ENCODE measurements at places on chromosomes 4 and X.

GRCh38 chr4:4532371-4533154 lies 9.3 kb downstream of the STX18 start:
- no peak for DNase-seq

- no peak for DNase-seq
These were observed 2.0 kb upstream of the CCNQ start for GRCh38 chrX:153600921-153601320.

DNA sequence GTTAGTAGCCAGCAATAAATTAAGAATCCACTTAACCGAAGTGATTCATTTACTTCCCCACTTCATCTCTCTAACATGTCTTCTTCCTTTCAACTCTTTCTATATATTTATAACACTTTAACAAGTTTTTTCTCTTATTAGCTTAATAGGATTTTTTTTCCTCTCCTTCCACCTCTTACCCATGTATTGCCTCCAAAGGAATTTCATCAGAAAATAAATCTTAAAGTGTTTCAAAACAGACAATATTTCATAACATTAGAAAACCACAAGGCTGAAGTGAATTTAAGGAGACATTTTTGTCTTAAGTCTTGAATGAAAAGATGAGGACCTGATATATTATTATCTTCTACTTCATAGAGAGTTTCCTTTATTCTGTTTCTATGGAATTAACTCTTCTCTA lies 101.5 kb downstream of the PDGFC start:
- no peak for DNase-seq

DNA sequence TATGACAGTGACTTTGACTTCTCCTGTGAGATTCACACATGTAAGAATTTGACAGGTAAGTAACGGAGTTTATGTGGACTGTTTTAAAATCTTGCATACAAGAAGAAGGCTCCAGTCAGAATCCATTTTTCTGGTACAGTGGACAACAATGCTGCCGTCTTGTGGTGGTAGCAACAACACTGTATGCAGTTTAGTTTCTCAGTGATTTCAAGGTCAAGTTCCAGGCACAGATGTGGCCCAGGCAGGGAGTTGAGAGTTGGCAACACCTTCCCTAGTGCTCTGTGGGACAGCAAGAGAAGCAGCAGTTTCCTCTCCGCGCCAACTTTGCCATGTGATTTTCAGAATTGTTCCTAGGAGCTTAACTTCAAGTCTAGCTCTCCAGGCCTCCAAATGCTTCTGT lies 56.0 kb upstream of the STPG2 start:
- DNase-seq, result no peak

DNA sequence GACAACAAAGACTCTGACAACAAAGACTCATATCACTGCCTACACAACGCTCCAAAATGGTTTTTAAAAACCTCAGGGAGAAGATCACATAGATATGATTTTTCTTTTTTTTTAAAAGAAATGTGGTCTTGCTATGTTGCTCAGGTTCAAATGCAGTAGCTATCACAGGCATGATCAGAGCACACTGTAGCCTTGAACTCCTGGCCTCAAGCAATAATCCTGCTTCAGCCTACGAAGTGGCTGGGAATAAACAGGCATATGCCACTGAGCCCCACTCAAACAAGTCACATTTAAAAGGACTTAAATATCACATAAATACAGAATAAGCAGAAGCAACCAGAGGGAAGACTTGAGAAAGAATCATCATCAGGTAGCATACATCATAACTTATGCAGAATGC lies 14.7 kb downstream of the DHX15 start:
- no peak for DNase-seq

DNA sequence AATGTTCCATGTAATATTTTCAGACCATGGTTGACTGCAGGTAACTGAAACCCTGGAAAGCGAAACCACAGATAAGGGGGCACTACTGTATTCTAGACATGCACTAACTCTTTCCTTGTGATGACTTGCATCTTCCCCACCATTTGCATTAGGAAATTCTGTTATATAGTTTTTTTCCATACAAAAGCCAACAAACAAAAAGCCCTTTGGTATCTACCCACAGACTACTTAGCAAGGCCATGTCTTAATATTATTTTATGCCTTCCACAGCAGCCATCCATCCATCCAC lies 23.5 kb downstream of the OCIAD1 start:
- DNase-seq, result no peak

DNA sequence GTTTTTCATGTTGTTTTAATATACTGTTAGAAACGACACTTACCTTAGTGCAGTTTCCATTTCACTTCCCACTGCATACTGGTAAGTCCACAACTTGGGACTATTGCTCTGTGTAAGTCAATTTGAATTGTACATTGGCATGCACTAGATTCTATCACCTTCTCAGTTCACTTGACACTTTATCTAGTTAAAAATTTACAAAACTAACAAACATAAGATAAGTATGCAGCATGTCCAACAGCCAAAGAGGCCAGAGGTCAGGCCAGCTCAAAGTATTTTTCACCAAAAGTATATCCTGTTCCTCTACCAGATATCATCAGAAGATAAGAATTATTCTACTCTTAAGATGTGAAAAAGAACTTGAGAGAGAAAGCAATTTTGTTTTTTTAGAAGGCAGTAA lies 75.9 kb downstream of the QRFPR start:
- no peak for DNase-seq

DNA sequence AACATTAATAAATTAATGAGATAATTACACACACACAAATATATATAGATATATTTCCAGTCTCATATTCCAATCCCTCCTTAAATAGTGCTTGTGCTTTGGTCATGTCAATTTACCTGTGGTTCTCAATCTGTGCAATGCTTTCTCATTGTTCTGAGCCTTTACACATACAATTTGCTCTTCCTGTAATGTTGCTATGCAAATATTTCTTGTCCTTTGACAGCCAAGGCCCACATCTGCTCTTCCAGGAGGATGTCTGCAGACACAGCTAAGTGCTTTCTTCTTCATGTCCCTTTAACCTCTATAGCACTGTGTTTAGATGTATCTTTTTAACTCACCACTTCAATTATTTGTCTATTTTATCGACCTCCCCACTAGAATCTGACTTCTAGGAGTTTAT lies 67.3 kb upstream of the RAPGEF2 start:
- no peak for DNase-seq

GRCh38 chr4:69832326-69833030 lies 27.5 kb downstream of the SULT1E1 start:
- no peak for DNase-seq

DNA sequence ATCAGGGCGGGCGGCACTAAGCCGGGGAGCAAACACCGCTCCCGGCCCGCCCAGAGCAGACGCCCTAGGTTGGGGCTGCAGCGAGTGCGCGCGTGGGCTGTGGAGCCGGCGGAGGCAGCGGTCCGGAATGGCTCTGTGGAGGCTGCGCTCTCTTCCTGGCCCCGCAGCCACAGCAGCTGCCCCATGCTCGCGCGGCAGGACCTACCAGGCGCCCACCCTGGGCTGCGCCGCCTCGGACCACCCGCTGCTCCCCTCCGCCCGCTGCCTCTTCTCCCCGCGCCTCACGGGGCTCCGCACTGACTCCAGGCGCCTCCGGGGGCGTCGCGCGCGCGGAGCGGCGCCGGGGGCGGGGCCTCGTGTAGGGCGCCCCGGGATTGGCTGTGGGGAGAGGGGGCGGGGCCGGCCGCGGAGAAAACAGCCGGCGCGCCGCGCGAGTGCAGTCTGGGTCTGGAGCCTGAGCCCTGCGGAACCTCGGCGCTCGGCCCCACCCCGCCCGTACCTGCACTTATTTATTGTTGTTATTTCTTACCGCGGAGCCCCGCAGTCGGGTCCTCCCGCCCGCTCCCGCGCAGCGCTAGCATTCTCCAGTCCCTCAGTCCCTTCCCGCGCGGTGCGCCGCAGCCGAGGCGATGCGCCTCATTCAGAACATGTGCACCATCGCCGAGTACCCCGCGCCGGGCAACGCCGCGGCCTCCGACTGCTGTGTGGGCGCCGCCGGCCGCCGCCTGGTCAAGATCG lies at the start of gene RASL11B:
RASL11B (plus strand) TSS at position 439 of the 738 bp plus-strand sequence; CDS start at position 630, 191 bp downstream.
- peak; percentile 80 for DNase-seq

GRCh38 chr4:156547439-156547838 lies 424.2 kb downstream of the PDGFC start:
- no peak for DNase-seq

GRCh38 chr4:149552601-149553000 lies 263.0 kb downstream of the IQCM start:
- no peak for DNase-seq

- DNase-seq, result no peak
These were observed 22.4 kb downstream of the CLDN22 start for GRCh38 chr4:183297675-183298074.

DNA sequence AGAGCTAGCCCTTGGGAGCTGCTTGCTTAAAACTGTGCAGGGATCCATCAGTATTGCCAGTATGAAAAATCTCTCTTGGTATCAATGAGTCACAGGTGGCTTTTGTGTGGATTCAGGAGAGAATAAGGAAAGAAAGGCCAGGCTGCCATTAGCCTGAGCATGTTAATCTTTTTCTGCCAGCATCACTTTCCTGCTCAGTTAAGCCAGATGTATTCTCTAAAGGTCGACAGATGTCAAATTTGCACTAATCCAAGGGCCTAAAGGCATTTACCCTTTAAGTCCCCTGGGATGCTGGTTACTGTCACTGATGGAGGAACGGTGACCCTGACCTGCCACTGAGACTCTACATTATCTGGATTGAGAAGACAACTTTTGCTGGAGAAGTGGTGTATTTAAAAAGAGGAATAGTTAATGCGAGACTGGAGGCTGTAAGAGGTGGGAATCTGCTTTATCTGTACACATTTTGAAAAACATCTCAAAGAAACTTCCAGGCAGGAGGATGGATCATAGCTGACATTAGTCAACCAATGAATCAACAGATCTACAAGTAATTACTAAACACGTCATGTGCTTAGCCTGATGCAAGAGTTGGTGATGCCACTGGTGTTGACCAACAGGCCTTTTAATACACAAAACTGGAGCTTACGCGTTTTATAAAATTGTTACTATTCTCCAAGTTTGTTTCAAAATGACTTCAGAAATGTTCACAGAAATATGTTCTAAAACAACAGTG lies 241.4 kb upstream of the ANXA3 start:
- DNase-seq, result no peak

DNA sequence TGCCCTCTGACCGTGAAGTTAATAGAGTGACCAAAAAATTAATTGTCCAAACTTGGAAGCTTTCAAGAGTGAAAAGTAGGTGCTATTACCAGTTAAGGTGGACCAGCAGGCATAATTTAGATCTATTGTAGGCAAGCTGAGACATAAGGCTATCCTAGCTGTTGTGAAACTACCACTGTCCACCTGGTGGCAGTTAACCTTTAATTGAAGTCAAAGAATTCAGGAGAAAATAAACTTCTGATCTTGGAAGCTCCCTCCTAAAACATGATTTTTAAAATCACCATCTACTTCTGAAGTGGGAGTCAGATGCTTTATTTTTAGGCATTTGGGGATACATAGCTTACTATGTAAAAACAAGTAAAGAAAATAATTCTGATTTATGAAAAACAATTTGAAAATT lies 636.3 kb upstream of the HTR2C start:
- no peak for DNase-seq

- DNase-seq, result no peak
These were observed 42.4 kb downstream of the HTR2C start for GRCh38 chrX:114626323-114626722.

DNA sequence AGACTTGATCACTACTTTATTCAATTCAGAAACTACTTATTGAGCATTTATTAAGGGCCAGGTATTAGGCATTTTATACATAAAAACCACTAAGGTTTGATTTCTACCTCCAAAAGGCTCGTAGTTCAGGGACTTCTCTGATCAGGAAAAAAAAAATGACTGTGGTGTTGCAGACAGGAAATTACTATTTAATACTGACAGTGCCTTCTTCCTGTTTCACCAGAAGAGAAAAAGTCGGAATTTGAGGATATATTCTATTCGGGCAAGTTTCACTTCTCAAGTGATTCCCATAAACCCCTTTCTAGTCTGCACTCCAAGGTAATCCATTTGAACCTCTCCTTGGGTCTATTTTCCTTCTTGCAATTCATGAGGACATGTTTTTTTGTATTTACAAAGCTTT lies 15.3 kb upstream of the TASL start:
- no peak for DNase-seq

GRCh38 chr4:124343661-124344171 lies 368.8 kb downstream of the ANKRD50 start:
- no peak for DNase-seq

- DNase-seq, result no peak
These were observed 97.6 kb downstream of the RAB28 start for GRCh38 chr4:13386405-13387107.

DNA sequence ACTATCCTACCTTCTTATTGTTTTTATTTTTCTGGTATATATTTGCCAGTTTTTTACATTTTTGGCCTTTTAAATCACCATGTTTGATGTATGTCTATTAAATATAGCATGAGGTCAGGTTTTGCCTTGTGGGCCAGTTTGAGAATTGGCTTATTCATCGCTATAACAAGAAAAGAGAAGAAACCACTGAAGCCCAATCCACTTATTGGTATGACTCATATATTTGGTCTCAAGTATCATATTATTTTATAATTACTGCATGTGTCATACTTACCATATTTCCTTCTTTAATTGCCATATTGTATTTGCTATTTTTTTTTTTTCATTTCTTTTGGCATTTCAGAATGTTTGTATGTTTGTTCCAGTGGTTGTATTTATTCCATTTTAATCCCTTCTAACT lies 99.3 kb downstream of the IRF2 start:
- no peak for DNase-seq

DNA sequence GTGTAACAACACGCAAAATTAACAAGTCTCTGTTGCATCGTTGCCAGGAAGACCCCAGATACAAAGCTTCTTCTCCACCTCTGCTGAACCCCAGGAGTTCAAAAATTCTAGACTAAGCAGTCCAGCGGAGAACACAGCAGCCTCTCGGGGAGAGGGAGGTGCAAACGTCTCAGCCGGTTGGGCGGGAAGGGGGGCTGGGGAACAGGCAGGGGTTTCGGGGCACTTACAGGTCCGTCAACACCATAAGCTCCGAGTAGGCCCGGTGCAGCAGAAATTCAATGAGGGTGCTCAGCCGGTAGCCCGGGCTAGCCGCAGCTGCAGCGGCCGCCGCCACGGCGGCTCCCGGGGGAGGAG lies 394 bp downstream of the MED14 start:
- DNase-seq, result peak; percentile 7

- no peak for DNase-seq
These were observed 57.1 kb downstream of the PDLIM5 start for GRCh38 chr4:94508806-94509205.

GRCh38 chr4:174204164-174204831 lies 79.2 kb downstream of the FBXO8 start:
- DNase-seq, result no peak

GRCh38 chrX:25548811-25549210 lies 533.0 kb upstream of the ARX start:
- no peak for DNase-seq

Measured in activated T-cell treated with anti-CD3 and anti-CD28 coated beads for 24 hours (primary cell).